NCI-H2227 treated with DMSO at 0.1 percent for 48 hours (cell line): ENCODE measurements at places on chromosomes 2 and 18.

DNA sequence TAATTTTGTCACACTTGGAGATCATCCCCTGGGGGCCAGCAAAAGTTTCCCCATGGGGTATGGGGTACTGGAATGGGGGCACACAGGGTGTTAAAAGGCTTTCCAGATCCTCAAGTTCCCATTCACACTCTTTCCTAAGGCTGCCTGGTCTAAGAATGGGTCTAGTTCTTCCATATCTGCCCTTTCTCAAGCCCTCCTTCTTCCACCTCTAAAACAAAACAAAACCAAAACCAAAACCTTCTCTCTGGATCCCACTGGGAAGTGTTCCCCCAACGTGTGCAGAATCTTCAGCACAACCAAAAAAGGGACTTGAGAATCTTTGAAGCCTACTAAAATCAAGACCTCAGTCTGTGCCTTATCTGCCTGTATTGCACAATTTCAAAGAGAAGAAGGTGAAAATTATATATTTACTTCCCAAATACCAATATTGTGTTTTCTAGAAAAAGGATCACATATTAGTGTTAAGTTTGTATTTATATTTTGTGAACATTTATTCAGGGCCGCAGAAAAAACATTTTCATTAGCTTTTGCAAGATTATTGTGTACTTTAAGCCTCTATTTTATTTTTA is 207.2 kb upstream of the TCF4 start:
- no peak for DNase-seq

- peak; percentile 37 for DNase-seq
These were observed 124.4 kb upstream of the PXDN start for GRCh38 chr2:1868683-1869141.

DNA sequence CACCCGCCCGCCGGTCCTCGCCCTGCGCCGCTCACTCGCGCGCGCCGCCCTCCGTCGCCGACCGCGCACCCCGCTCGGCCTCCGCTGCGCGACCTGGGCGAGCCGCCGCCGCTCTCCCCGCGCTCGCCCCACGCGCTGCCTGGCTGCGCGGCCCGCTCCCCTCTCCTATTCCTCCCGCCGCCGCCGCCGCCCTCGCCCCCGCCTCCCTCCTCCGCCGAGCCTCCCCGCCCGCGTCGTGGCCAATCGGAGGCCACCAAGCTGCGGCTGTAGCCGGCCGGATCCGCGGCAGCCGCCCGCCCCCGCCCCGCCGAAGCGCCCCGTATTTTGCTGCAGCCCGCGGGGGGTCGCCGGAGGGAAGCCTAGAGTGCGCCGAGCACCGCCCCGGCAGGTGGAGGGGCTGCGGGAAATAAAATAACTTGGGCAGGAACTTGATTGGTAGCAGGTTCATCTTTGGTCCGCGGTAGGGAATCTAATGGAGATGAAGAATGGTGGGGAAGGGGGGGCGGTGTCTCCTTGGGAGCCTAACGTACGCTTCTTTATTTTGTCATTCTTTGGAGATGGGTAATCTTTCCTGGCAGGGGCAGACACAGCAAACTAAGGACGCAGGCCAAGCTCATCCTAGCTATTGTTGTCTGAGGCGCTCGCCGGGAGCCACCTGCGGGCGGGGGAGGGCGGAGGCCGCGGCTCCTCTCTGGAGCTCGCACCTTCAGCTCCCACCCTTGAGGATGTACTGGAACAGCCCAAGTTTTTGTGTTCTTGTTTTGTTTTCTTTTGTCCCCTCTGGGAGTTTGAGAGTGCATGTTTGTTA is 1.1 kb upstream of the CDH2 start:
- DNase-seq: peak; percentile 94

GRCh38 chr2:233051241-233052149 is 8.6 kb upstream of the INPP5D start:
- DNase-seq: no peak

- DNase-seq: no peak
These were observed 182.1 kb downstream of the RPIA start for GRCh38 chr2:88873620-88874019.
